ENCODE measurements at places on chromosomes 12 and 14. TPM values are rescaled to one million over a fixed set of nuclear protein-coding genes. Genes with fewer than 3 reads are reported as not detected.

DDN gene
- 0.48 TPM for total RNA-seq

NANOG gene
- not detected for total RNA-seq

CYP46A1 gene
- total RNA-seq, result 0.42 TPM

KRT73 gene
- not detected for total RNA-seq

KTN1 gene
- total RNA-seq, result 107 TPM

BBOF1 gene
- 3.7 TPM for total RNA-seq

TAS2R31 gene
- total RNA-seq, result not detected

KRT75 gene
- total RNA-seq, result 0.26 TPM
